SK-N-SH (cell line): ENCODE measurements at places on chromosomes 5 and 9.

DNA sequence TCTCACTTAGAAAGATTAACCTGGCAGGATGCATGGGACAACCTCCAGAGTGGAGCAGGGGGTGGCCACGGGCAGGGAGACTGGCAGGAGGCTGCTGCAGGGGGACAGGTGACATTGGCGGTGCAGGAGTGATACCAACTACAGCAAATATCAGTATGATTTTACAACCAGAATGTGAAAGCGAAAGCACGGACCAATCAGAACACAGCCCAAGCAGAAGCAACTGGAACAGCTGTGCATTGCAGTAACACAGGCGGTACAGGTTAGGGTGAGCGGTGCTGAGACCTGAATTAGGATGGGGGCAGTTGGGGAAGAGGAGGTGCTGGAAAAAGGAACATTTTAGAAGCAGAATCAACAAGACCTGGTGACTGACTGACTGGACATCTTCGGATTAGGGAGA lies 29.3 kb downstream of the POLR1E start:
- DNase-seq = no peak

DNA sequence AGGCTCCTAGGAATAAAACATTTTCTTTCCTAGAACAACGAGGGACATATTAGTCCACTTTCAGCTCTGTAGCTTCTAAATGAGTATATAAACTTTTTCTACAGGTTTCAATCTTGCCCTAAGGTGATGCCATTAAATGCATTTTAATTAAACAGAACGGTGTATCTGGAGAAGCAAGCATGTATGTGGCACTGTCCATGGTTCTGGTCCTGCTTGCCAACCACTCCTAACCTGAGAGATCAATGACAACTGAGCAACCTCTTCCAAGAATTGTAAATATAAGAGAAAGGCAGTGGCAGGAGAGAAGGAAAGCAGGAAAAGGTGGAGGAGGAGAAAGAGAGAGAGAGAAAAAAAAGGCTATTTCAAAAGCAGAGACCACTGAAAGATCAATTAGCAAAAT lies 95.6 kb upstream of the SPOCK1 start:
- DNase-seq = no peak

GRCh38 chr5:31844622-31845345 lies 205.9 kb downstream of the PDZD2 start:
- DNase-seq = no peak

GRCh38 chr5:129021744-129022143 lies 56.5 kb downstream of the SLC27A6 start:
- DNase-seq = no peak

DNA sequence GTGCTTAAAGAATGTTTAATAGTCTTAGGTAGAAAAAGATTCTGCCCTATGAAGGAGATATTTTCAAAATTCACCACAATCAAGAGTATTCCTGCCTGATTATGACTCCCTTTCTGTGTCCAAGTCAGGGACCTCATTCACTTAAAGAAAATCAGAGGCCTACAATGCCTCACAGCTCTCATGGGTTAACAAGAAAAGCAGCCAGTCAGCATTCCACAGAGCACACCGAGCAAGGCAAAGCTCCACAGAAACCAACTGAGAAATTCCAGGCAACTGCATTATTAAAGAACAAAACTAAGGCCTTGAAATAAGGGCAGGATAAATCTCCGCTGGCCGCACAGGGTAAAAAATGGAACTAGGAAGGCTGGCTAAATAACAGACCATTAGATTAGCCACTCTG lies 161.1 kb downstream of the TARS1 start:
- no peak for DNase-seq

GRCh38 chr9:110620726-110621125 lies 41.2 kb upstream of the SVEP1 start:
- DNase-seq = no peak

DNA sequence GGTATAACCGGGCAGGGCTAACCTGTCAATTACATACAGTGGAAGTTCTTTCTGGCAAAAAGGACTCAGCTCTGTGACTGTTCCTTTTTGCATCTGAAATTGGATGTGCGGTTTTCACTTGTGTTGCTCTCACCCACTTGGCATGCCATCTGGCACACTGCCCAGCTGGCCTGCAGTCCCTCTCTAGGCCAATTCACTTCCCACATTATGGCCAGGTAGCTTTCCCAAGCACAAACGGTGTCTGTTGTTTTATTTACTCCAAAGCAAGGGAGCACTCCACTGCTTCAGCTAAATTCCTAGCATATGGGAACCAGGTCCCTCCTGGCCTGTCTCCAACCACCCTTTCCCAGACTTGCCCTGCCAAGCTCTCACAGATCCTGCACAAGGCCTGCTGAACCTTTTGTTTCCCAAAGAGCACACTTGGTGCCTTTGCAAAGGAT lies 132.5 kb downstream of the SEMA6A start:
- peak; percentile 49 for DNase-seq

GRCh38 chr5:176296-176823 lies 14.9 kb upstream of the LRRC14B start:
- no peak for DNase-seq

DNA sequence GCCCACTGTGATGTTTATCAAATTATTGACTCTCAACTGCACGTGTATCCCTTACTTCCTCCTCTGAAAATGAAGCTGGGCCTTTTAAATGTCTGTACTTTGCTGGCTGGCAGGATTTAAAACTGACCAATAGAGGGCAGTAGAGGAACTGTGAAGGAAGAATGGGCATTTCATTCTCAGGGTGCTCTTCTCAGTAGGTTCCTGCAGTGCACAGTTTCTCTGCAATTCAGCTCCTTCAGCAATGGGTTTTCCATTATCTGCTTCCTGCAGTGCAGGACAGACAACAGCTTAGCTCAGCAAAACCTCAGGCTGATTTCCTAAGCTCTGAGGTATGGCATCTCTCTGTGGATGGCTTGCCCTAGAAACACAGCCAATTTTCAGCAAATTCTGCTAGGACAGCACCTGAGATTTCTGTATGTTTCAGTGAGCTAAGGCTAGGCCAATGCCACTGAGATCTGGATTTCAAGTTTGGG lies 298.4 kb upstream of the PRDM9 start:
- DNase-seq = peak; percentile 34

DNA sequence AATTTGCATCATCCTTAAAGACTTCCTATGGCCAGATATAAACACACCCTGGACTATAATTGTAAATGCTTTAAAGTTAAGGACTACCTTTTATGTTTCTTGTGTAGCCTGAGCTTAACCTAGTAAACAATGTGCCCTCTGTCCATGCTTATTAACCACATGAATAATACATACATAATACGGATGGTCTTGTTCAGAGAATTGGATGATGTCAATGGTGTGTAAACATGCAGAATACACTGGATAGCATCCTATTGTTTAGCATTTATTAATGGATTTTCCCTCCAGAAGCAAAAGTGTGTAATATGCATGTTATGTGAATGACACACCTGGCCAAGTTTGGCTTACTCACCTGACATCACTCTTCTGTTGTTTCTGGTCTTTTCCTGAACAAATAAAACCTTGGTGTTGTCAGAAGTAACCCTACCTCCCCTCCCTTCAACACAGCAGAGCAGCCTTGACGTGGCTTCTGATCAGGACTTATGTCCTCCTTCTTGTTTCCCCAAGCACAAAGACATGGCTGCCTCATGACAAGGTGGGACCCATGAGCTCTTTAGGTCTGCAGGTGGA lies 517.9 kb downstream of the MTRR start:
- DNase-seq = no peak

DNA sequence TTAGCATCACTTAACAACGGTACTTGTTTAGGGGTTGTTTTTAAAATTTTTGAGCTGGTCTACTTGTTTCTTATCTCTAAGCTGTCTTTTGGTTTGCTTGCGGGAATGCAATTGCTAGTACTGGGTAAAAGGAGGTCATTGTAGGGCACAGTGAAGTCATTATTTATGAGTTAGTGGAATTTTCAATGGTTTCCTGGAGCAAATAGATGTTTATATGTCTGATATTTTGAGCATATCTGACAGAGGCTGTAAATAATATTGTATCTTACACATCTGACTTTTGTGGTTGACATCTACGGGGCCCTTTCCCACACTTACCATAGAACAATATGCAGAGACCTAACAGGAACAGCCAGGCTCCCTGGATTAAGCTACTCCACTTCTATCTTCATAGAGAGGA lies 90.4 kb upstream of the IL6ST start:
- DNase-seq = no peak

DNA sequence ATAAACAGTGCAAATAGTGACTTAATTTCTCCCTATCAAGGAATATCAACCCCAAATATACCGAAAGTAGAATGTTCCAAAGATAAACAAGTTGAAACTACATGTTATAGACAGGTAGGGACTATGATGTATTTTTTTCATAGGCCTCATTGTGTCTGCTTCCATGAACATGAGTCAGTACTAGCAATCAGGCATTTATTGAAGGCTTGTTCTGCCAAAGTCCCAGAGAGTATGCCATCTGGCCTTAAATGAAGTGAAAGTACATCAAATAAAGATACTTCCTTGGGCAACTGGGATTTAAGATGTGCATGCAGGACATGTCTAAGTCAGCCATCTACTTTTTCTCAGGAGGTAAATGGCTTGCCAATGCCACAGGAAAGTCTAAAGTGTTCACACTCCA lies 6.5 kb downstream of the GHR start:
- no peak for DNase-seq

GRCh38 chr5:16431490-16431889 lies 34.1 kb downstream of the ZNF622 start:
- DNase-seq = no peak

DNA sequence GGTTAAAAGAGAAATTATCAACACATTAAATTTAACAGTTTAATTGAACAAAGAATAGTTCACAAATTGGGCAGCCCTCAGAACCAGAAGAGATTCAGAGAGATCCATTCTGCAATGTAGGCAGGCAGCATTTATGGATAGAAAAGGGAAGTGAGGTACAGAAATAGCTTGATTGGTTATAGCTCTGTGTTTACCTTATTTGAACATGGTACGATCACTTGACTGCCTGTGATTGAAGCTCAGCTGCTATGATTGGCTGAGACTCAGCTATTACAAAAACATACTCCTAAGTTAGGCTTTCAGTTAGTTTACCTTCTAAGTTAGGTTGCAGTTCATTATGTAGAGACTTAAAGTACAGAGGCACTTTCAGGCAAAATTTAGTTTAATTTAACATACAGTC lies 7.3 kb downstream of the CNTRL start:
- no peak for DNase-seq

GRCh38 chr5:60943624-60944023 lies 1.2 kb downstream of the ERCC8 start:
- DNase-seq = no peak

DNA sequence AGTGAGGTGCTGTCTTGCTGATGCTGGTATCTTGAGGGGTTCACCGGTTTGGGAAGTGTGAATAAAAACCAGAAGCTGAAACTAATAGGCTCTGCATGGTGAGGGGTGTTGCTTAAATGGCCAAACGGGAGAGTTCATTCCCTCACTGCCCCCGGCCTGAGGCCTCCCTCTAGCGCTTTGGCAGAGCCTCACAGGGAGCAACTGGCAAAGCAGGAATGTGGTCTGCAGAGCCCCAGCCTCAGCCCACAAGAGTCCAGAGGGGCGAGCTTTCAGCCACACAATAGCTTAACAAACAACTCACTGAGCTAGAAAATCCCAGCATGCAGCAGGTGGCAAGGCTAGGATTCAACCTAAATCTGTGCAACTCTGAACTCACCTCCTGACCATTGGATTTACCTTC lies 234.8 kb downstream of the MED10 start:
- no peak for DNase-seq

GRCh38 chr5:59126708-59127573 lies 544.1 kb downstream of the RAB3C start:
- DNase-seq = no peak

DNA sequence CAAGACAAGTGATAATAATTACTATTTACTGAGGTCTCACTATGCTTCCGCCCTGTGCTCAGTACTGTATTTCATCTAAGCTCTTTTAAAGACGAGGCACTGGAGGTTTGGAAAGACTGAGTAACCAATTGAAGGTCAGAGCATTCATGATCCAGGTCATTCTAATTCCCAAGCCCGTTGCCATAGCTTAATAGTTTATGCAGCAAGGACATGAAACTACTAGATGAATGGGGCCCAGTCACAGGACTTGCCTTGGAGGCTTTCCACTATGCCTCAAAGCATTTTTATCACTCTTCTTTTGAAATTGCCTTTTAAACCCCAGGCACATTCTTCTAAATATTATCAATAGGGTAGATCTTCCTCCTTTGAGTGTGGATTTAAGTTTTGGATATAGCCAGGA lies 17.2 kb upstream of the NFIB start:
- no peak for DNase-seq

- DNase-seq = peak; percentile 30
Measured at GRCh38 chr5:128035689-128036088, 47.9 kb upstream of the SLC12A2 start.

GRCh38 chr5:172886974-172887501 lies 53.0 kb downstream of the ERGIC1 start:
- DNase-seq = no peak

- no peak for DNase-seq
Measured at GRCh38 chr9:114314256-114314867, 8.5 kb upstream of the ORM1 start.

GRCh38 chr5:96652769-96653454 lies 9.3 kb upstream of the CAST start:
- DNase-seq = peak; percentile 42

- DNase-seq = no peak
Measured at GRCh38 chr5:154220625-154221024, 30.1 kb downstream of the GALNT10 start.

- no peak for DNase-seq
Measured at GRCh38 chr5:59850766-59851165, 42.8 kb downstream of the PDE4D start.

DNA sequence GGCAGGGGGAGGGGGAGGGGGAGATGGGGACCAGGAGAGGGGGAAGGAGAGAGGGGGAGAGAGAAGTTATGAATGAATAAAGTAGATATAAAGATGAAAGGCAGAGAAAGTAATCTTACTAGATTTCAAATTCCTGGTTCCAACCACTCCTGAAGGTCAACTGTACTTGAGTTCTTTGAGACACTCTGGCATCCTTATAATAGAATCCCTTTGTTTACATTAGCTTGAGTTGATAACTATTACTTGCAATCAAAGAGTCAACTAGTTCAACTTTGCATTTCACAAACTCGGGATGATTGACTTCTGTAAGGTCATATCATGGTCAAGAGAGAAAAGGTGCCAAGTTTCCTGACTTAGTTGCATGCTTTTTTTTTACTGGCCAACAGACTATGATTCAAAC lies 42.2 kb downstream of the BAAT start:
- DNase-seq = no peak

DNA sequence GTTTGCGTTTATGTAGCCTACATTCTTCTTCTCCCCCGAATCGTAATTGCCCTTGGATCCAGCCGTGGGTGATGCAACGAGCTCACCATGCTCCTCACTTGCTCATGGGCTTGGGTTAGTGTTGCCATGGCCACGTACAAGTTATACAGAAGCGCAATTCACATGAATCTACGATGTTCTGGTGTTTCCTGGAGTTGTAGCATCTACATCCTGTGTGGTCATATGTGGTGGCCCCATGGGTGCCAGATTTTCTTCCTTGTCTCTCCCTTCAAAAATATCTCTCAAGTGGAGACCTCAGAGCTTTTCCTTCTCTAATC lies 115.3 kb downstream of the TLE4 start:
- DNase-seq = no peak
